ENCODE measurements at places on chromosomes 2 and 18.
A peak's percentile ranks its signal among the peaks of the same experiment; 100 is the strongest.

GRCh38 chr2:238108423-238109183, 8.5 kb downstream of the ESPNL start:
- no peak for DNase-seq

DNA sequence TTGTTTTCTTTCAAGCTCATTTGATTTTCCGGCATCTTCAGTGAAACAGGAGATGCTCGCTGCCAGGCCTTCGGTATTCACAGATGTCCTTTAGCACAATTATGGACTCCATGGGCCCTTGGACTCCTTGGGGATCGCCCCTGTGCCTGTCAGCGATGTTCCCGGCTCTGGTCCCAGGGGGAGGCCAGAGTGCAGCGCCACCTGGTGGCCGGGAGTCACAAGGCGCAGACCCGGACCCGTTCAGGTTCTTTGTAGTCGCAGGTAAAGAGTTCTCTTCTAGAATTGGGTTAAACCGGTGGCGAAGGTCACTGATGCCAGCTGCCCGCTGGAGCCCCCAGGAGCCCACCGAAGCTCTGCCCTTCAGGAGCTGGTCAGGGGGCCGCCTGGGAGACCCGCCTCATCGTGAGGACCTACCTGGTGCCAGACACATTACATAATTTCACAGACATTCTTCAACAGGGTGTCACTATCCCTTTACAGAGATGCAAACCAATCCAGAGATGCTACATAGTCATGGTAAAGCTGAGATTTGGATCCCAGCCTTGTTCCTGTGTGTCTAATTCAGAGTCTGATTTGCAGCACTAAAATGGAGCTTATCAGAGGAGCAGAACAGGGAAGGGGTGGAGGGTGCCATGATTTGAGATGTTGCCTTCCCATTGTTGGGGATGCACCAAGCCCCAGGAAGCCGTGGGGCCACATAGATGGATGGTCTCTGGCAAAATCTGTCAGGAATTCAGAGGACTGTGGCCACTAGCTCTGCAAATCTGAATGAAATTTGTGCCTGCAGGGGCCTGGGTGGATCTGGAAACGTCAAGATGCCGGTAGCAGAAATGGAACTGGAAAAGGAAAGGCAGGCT, 6.0 kb upstream of the INPP5D start:
- peak; percentile 73 for DNase-seq

GRCh38 chr2:3491716-3492474, 27.4 kb downstream of the ADI1 start:
- no peak for DNase-seq

DNA sequence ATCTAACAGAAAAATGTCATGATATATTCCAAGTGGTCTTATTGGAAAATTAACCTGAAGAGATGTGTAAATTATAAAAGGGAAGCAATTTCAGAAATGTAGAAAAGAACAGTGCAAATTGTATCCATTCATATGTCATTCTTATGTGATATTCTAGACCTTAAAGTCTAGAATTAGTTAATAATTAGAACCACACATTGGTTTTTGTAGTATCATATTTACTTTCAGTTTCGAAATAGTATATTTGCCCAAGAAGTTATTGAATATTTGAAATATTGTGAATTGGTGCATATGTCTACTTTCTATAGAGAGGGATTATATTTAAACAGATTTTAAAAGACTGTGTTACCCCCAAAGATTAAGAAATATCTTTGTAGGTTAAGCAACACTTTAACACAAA, 1348.6 kb upstream of the ACVR2A start:
- DNase-seq: no peak

DNA sequence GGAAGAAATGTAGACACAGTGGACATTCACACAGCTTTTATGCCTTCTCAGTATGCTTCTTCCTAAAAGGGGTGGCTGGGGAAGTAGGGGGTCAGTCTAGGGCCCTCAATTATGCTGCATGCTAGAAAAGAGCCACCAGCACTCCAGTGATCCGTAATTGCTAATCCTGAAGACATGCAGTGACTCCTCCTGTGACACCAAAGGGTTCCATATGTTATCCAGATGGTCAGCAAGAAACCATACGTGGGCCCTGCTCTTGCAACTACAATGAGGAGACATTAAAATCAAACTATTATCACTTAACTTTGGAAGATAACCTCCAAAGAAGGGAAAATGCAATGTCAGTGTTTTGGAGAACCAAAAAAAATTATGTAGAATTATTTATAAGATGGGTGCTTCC, 143.4 kb upstream of the LYPD1 start:
- DNase-seq: no peak

DNA sequence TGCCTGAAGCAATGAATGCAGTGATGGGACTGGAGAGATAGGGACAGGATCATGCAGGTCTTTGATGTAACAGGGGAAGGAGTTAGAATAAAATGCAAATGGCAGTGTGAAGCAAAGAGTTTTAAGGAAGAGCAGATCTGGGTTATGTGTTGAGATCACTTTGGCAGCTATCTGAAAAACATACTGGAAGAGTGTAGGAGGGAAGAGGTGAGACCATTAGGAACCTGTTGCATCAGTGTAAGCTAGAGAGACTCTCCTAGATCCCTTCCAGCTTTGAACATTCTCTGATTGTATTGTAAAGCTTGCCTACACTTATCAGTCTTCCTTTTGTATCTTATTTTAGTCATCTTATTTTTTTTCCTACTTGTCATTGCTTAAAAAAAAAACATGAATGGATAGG, 10.5 kb downstream of the ACVR2A start:
- DNase-seq: no peak

DNA sequence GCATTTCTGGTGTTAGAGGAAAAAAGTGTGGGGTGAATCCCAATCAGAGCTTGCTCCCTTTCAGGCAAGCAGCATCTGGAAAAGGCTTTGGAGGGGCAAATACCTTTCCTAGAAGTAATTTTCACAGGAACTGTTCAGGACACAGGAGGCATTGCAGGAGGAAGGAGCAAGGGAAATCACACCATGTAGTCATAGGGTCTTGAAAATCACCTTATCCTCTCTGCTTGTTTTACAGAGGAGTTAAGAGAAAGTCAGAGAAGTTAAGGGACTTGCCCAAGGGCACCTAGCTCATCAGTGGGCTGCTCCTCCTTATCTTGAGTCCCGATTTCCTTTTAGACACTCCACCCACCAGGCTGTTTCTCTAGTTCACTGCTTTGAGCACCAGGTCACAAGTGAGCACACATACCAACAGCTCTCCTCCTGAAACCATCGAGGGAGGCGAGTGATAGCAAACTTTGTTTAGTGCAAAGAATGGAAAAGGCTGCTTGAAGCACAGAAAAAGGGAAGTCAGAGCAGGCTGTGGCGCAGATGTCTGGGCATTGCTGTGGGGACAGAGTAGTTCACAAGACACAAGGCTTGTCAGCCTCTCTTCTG, 89.2 kb upstream of the CXCR4 start:
- DNase-seq: no peak

DNA sequence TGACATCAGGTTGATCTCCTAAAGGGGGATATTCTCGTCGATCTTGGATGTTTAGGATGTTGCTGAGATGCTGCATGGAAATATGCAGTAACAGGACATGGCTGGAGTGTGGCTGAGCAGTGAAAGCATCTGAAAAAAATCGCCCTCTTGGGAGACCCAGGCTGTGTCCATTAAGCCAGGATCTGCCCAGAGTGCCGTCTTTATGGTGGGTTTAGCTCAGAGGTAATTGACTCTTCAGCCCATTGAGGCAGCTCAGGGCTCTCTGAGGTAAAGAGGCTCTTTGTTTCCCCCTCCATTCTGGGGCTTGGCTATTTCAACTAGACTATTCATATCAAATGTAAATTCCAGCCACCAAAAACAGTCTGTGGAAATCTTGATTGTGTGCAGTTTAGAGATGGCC, 26.5 kb downstream of the OSBPL6 start:
- no peak for DNase-seq
